Activated CD8-positive, alpha-beta memory T cell treated with anti-CD3 and anti-CD28 coated beads for 4 hours (primary cell): ENCODE measurements at places on chromosomes 2 and 18.

- DNase-seq = no peak
Measured at GRCh38 chr2:223969856-223970255, 12.6 kb downstream of the MRPL44 start.

GRCh38 chr2:39664888-39665591 lies 677 bp upstream of the TMEM178A start:
- no peak for DNase-seq

DNA sequence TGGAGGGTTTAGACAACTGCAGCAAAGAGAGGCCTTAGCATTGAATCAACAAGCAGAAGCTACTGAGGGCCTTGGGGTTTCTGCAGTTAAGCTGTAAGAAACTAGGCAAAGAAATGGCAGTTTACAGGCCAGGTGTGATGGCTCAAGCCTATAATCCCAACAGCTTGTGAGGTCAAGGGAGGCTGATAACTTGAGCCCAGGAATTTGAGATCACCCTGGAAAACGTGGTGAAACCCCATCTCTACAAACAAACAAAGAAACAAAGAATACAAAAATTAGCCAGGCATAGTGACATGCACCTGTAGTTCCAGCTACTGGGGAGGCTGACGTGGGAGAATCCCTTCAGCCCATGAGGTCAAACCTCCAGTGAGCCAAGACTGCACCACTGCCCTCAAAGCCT lies 421.6 kb upstream of the CHST9 start:
- no peak for DNase-seq

- DNase-seq = no peak
Measured at GRCh38 chr18:64295839-64296238, 147.0 kb upstream of the LINC00305 start.

DNA sequence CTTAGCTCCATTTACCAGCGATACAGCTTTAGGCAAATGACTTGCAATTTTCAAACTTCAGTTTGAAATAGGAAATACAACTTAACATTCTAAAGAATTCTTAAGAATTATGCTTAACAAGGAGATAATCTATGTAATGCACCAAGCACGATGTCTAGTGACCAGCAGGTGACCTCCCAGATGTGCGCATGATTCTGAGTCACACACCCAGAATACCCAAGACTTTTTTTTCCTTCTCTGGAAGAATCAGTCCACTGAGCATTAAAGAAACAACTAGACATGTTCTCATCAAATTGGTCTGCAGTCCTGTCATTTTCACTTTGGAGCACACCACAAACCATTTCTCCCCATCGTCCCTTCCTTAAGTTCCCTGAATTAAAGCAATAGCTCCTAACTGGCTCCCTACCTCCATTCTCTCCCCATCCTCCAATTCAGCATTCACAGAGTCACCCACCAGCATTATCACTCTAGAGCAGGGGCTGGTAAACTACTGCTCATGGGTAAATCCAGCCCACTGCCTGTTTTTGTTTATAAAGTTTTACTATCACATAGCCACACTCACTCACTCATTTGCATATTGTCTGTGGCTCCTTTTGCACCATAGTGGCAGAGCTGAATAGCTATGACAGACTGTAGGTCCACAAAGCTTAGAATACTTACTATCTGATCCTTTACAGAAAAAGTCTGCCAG lies 13.2 kb downstream of the EVA1A start:
- DNase-seq = no peak

- DNase-seq = no peak
Measured at GRCh38 chr18:5518899-5519371, 24.9 kb downstream of the EPB41L3 start.

DNA sequence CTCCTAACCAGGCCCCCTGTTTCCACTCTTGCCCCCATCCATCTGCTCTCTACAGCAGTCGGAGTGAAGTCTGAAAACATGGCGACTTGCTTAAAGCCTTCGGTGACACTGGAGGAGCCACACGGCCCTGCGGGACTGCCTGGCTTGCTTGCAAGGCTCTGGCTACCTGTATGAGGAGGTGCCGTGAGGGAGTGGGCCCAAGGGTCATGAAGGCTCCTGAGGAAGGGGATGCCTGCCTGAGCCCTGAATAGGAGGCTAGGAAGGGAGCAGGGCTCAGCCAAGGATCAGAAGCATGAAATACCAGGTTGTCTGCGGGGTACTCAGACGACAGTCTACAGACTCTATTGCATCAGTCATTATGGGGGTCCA lies 75.4 kb downstream of the EMX1 start:
- no peak for DNase-seq

DNA sequence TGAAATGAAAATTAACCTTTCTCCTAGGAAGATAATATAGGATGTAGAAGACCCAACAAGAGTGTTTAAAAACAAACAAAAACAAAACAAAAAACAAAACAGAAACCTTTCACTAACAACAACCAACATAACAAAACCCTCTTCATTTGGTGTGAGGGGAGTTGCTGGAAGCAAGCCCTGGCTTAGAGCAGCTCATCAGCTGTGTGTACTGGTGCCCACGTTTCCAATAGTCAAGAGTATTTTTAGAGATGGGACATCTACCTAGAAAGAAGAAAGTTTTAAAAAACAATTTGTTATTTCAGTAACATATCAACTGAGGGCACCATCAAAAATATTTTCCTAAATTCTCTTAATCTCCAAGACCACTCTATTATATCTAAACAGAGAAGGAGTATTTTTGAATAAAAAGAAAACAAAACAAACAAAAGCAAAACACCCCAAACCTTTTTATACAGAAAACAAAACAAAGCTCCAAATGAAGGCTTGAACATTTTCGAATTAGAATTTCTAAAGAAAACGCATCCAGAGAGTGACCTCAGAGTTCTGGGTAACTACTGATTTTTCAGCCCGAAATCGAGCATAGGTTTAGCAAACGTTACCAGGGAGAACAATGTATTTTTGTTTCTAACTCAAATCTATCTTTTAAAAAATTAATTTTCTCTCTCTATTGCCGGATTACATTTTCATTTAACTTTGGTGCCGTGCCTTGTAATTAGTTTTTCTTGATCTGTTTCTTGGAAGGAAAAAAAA lies 134.6 kb downstream of the INSIG2 start:
- DNase-seq = no peak

DNA sequence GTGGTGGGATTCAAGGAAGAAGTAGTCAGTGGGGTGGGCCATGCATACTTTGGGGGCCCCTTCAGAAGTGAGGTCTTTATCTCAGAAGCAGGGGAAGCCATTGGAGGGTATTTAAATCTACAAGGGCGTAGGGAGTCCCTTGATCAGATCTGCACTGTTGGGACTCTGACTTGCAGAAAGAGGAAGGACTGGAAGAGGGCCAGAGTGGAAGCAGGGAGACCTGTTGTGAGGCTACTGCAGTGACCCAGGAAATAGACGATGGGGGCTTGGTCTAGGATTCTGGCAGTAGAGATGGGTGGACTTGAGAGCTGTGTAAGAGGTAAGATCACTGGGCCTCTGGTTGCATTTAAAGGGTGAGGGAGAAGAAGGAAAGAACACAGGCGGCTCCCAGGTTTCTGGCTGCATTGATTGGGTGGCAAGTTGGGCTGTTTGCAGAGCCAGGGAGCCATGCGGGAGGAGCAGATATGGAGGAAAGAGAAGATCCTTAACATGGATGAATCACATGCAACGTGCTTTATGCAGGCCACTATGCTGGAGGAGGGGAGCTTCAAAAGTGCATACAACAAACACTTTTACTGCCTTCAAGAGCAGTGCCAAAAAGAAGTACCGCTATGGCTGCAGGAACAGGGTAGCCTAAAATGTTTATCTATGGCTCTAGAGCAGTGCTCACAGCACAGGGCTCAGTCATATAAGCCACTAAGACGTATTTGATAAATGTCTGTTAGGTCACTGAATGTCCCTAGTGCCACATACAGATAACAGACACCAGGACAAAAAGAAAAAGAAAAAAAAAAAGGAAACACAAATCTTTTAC lies 2.3 kb downstream of the SFXN5 start:
- DNase-seq = no peak

DNA sequence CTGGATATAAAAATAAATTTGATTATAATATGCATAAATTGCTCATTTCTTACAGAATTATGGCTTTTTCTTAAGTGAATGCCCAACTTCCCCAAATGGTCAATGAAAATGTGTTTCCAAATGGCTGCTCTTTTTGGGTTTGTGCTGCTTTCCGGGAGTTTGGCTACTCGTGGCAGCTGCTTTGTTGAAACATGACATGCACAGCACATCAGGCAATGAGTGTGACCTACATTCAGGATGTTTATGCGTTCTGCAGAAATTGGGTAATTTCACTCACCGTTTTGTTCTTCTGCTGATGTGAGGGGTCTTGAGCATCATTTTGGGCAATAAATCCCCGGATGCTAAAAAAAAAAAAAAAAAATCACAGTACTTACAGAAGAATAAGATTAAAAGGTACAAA lies 825.0 kb upstream of the KLHL29 start:
- DNase-seq = no peak

DNA sequence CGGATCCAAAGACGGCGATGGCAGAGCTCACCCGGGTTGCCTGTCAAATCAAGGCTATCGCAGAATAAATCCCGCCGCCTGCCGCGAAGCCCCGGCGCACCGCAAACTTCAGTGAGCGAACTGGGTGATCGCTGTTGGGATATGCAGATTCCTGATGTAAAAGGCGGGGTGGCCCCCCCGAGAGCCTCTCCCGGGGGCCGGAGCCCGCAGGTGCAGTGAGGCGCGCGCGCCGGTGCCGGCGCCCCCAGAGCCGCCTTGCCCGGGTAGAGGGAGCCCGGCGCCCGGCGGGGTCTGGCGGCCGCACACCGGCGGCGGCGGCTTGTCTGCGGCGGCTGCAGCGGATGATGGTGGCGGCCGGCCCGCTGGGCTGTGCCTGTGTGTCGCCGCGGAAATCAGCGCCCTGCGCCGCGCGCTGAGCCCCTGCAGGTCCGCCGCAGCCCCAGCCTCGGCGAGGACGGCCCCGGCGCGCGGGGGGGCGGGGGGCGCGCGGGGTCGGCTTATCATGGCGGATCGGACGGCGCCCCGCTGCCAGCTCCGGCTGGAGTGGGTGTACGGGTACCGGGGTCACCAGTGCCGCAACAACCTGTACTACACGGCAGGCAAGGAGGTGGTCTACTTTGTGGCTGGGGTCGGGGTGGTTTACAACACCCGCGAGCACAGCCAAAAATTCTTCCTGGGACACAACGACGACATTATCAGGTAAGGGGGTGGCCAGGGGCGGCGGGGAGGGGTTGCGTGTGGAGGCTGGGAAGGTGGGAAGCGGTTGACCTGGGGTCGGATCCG lies 1.3 kb downstream of the EML6 start:
- no peak for DNase-seq

- DNase-seq = no peak
Measured at GRCh38 chr2:65504201-65504600, 71.8 kb upstream of the SPRED2 start.

DNA sequence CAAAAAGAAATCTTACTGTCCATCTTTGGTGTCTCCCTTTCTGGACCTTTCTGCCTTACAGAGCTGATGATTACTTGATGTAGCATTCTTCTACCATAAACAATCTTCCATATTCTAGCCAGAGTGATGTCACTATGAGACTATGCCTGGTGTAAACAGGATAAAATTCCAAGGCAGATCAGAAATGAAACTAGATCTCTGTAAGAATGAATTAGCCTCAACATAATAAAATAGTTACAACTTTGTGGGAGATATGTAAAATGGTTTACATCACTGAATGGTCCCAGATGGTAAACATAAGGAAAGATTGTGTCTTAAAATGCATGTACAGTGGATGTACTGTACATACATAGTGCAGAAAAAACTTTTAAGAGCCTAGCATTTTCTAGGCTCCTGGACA lies 112.3 kb upstream of the ZNF521 start:
- no peak for DNase-seq

GRCh38 chr18:56967035-56967434 lies 179.9 kb upstream of the BOD1L2 start:
- no peak for DNase-seq

GRCh38 chr2:133641942-133642725 lies 73.9 kb upstream of the NCKAP5 start:
- no peak for DNase-seq

- DNase-seq = no peak
Measured at GRCh38 chr2:73971722-73972121, 13.0 kb upstream of the TET3 start.

DNA sequence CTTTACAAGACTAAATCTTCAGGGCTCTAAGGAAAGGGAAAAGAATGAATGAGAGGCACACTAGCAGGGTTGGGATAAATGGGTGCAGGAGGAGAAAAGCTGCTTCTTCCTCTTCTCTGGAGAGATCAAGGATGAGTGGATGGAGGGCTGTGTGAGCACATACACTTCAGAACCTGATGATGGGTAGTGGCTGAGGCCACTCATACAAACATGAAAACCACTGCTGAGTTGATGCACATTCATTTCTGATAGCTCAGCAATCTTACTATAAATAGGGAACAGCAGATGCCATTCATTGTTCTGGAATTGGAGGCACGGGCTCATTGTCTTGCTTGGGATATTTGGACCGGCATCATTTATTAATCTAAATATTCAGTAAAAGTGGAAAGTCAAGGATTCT lies 152.4 kb upstream of the KCTD1 start:
- DNase-seq = no peak

GRCh38 chr18:3911413-3911812 lies 461.4 kb downstream of the TGIF1 start:
- no peak for DNase-seq

DNA sequence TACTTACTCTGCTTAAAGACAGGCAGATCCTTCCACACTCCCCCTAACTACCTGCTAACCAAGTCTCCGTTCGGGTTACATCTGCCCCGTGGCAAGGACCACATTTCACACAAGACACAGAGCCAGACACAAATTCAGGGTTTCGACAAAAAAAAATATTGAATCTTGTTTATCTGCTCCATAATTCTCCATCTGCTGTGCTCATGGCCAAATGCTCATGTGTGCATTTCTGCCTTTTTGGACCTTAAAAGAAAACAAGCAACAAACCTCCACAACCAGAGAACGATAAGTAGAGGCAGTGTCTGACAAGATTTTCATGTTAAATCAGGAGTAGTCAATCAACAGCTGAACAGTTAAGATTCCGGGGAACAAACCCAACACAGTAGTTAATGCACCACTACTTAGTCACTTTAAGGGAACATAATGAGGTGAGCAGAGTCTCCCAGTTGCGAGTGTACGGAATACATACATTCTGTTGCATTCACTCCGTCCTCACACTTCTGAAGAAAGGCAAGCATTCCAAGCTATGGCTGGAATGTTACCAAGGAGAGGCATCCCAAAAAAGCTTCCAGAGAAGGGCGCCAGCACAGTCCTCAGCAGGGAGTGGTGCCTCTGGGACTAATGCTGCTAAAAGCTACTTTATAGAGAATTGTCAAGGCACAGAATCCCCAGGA lies 121.0 kb downstream of the ANKRD44 start:
- no peak for DNase-seq
